CD8-positive, alpha-beta T cell (primary cell): ENCODE measurements at places on chromosomes 13 and 19.
A peak's percentile ranks its signal among the peaks of the same experiment; 100 is the strongest.

DNA sequence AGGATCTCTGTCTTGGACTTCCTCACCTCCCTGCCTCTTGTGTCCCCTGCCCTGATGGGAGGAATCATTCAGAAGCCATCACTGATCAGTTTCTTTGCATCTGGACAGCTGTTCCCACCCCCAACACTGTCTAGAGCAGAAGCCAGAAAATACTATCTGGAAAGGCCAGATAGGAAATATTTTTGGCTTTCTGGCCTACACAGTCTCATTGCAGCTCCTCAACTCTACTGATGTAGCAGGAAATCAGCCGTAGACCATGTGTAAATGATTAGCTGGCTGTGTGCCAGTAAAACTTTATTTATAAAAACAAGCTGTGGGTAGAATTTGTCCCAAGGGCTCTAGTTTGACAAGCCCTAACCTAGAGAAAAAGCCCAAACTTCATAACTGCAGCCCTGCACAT is 5.6 kb downstream of the SIGLEC7 start:
- DNase-seq, result no peak

- DNase-seq, result no peak
Measured at GRCh38 chr13:65803530-65804392, 1426.4 kb downstream of the PCDH9 start.

DNA sequence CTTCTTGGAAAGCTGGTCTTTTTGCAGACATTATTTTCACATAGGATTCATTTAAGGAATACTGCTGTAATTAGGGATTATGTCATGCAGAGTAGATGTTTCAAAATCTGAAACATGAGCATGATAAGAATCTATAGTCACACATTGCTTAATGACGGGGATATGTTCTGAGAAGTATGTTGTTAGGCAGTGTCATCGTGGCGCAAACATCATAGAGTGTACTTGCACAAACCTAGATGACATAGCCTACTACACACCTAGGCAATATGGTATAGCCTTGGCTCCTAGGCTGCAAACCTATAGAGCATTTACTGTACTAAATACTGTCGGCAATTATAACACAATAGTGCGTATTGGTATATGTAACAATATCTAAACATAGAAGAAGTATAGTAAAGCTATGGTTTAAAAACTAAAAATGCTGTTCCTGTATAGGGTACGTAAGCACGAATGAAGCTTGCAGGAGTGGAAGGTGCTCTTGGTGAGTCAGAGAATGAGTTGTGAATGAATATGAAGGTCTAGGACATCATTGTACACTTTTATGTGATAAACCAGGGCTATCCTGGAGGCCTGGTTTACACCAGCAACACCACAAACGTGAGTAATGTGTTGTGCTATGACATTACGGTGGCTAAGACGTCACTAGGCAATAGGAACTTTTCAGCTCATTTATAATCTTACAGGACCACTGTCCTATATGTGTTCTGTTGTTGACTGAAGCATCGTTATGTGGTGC is 283.1 kb downstream of the MTUS2 start:
- no peak for DNase-seq

GRCh38 chr19:47430041-47430802 is 10.9 kb upstream of the MEIS3 start:
- peak; percentile 53 for DNase-seq

DNA sequence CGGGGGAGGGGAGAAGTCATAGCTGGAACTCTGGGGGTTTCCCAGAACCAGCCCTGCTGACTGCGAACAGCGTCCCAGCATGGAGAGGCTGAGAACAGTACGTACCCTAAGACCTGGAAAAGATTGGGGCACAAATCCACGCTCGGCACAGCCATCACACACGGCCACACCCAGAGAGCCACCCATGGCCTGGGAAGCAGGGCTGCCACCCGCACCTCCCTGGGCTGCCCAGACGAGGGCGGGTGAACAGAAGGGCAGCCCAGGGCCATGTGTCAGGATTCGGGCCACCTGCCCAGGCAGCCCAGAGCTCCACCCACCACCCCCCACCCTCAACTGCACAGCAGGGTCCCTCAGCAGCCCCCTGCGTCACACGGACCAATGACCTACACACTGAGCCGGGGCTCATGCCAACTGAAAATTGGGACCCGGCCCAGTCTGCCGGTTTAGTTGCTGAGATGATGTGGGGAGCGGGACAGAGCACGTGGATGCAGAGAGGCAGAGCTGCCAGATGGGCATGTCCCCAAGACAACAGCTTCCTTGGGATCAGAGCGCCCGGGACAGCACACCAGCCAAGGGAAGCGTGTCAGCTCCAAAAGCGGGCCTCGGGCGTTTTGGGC is 8.5 kb downstream of the UBXN6 start:
- DNase-seq, result no peak

GRCh38 chr19:33553530-33554310 is 32.1 kb upstream of the PEPD start:
- DNase-seq, result no peak

DNA sequence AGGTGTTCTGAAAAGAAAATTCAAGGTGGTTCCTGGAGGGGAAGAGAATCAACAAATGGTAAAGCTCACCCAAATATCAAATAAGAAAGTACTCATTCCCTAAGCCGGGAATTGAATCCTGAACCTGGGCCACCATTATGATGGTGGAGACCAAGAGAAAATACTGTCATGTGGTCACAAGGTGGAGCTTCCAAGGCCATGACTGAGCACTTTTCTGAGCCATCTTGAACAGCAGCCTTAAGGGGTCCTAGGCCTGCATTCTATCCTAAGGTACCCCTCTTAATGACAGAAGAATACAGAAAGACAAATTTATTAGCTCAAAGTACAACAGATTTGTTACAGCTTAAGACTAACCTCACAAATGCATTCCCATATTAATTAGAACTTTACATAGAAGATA is 9.6 kb downstream of the ZNF431 start:
- no peak for DNase-seq

DNA sequence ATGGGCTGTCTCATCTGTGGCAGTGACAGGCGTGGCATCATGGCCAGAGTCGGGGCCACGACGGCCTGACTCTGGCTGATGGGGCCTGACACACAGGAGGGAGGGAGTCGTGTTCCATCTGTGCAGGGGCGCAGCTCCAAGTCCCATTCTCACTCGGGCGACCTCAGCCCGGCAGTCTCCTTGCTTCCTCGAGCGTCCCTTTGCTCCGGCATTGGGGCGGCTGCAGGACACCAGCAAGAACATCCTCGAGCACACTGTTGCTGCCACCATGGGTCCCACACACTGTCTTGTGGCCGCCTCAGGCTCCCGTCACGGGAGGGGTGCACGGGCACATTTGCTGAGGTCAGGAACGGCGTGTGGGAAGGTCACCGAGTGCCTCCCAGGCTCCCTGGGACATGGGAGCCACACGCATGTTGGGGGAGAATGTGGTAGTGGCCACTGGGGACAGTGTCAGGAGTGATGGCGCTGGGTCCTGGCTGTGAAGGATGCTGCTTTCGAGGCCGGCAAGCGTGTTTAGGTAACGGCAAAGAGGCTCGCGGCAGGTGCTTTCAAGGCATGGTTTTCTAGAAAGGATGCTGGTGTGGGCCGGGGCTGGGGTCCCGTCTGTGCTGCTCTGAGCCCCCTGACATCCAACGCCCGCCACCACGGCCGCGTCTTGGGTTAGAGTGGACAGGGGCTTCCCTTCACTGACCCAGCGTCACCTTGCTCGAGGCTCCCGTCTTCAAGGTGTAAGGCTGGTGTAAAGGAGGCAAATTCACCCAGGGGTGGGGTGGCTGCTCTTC is 3.4 kb downstream of the IZUMO4 start:
- no peak for DNase-seq

GRCh38 chr19:10074153-10074552 is 12.0 kb upstream of the SHFL start:
- no peak for DNase-seq

DNA sequence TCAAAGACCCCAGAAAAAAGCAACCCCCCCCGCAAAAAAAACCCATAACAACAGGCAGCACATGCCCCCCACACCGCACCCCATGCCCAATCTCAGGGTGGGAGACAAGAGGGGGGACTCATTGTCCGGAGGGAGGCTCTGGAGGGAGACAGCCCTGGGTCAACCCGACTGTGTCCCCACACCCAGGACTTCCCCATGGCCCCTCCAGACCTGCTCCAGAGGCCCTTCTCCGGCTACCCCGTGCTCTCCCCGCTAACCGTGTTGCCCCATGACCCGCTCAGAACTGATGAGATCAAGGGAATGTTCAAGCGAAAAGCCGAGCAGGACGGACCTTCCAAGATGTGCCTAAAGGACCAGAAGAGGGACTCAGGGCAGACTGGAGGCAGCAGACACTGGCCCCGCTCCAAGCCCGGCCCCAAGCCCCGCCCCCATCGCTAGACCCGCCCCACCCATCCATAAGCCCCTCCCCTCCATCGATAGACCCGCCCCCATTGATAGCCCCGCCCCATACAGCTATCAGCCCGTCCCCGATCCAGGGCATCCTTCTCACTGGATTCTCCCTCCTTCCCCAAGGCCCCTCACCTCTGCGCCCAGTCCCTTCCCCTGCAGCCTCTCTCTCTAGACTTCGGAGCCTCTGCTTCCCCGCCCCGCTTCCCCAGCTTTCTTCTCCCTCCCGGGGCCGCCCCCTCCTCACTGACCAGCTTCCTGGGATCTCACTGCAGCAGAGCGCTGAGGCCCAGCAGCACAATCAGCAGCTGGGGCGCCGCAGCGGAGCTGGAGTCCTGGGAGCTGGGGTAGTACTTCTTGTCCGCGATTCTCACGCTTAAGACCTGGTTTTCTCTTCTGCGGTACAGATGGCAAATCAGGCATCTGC is 2.2 kb downstream of the BST2 start:
- no peak for DNase-seq

GRCh38 chr19:57947088-57947418 is 453 bp downstream of the ZNF256 start:
- no peak for DNase-seq

DNA sequence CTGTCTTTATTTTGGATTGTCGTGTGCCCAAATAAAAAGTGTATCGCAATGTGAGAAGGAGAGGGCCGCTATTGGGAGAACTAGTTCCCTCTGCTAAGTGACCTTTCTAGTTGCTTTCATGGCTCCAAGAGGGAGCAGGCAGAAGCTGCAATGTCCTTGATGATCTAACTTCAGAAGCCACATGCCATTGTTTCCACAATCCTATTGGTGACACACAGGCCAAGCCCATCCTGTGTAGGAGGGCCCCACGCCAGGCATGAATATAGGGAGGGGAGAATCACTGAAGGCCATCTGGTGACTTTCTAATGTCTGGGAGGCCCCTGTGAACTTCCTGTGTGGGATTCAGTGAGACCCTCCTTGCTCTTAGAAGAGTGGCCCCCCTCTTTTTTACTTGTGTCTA is 47.8 kb upstream of the KPNA3 start:
- no peak for DNase-seq

- no peak for DNase-seq
Measured at GRCh38 chr13:110200276-110200870, 106.6 kb downstream of the COL4A1 start.

GRCh38 chr13:51416107-51416506 is 36.7 kb downstream of the INTS6 start:
- no peak for DNase-seq

DNA sequence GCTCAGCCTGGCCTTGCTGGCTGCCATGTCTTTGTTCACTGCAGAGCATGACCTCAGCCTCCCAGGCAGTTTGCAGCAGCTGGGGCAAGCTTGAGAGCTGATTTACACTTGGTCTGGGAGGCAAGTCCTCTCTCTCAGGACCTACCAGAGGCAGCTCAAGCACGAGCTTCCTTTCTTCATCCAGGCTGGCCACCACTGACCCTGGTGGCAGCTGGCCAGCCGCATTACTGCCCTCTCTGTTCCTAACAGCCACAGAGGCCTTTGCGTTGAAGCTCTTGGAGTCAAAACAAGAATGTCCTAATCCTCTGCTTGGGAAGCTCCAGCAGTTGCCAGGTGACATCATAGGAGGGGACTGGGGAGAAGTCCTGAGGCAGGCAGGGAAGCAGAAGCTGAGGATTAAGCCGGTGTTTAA is 85.7 kb downstream of the NUFIP1 start:
- no peak for DNase-seq

DNA sequence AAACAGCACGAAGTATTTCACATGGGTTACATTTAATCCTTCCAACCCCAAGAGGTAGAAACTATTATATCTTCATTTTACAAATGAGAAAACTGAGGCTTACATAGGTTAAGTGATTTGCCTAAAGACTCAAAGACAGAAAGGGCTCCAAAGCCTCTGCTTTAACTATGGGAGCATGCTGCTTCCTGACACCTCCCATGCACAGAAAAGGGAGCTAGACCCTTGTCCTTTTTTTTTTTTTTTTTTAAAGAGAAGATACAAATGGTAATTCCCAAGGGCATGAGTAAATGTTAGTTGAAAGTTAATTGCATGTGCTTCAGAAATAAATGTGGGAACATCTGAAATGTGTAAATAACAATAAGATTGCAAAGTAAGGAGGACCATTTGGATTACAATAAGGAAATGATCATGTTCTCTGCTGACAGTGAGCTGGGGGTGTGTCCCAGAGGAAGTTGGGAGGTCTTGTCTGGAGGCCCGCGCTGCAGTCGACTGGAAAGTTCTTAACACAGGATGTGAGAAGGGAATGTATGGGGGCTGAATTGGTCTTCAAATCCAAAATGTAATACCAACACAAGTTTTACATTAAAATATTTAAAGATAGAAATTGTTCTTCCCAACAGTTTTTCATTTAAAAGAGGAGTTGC is 500.3 kb downstream of the KLF12 start:
- DNase-seq, result no peak

GRCh38 chr13:66369666-66370065 is 860.5 kb downstream of the PCDH9 start:
- no peak for DNase-seq

DNA sequence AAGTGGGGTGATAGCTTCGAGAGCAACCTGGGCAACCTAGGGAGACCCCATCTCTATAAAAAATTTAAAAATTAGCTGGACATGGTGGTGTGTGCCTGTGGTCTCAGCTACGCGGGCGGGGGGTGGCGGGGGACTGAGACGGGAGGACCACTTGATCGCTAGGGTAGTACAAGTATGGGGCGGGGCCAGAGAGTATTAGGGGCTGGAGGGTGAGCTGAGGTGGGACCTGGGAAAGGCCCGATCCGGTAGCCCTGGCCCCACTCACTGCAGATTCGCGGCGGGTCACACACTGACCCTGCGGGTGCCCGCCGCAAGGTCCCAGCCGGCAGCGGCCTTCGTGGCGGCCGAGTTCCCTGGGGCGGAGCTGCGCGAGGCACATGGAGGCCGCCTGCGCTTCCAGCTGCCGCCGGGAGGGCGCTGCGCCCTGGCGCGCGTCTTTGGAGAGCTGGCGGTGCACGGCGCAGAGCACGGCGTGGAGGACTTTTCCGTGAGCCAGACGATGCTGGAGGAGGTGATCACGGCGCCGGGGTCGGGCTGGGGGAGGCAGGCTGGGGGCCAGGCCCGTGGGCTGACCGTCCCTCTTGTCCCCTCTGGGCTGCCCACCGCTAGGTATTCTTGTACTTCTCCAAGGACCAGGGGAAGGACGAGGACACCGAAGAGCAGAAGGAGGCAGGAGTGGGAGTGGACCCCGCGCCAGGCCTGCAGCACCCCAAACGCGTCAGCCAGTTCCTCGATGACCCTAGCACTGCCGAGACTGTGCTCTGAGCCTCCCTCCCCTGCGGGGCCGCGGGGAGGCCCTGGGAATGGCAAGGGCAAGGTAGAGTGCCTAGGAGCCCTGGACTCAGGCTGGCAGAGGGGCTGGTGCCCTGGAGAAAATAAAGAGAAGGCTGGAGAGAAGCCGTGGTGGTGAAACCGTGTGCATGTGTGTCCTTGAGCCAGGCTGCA is 2.0 kb upstream of the ARHGAP45 start:
- peak; percentile 89 for DNase-seq
